ENCODE measurements at places on chromosomes 16 and 17. TPM values are rescaled to one million over a fixed set of nuclear protein-coding genes. Genes with fewer than 3 reads are reported as not detected.

NFAT5 gene
- 16.0 TPM for total RNA-seq

MCRIP1 gene
- 79.1 TPM for total RNA-seq

CHAD gene
- not detected for total RNA-seq

ADPRM gene
- total RNA-seq: 9.9 TPM

SLC38A8 gene
- not detected for total RNA-seq

KRT20 gene
- total RNA-seq: not detected

CDH13 gene
- total RNA-seq: 248 TPM

TMC7 gene
- total RNA-seq: not detected

MED31 gene
- total RNA-seq: 16.4 TPM

SPN gene
- 0.36 TPM for total RNA-seq

RUSF1 gene
- total RNA-seq: 65.9 TPM

TP53TG3 gene
- not detected for total RNA-seq

CHST6 gene
- 0.97 TPM for total RNA-seq

ABAT gene
- total RNA-seq: 2.8 TPM

Data from cardiac atrium fibroblast (primary cell).